ENCODE measurements at places on chromosomes 5 and 9.
A peak's percentile ranks its signal among the peaks of the same experiment; 100 is the strongest.

DNA sequence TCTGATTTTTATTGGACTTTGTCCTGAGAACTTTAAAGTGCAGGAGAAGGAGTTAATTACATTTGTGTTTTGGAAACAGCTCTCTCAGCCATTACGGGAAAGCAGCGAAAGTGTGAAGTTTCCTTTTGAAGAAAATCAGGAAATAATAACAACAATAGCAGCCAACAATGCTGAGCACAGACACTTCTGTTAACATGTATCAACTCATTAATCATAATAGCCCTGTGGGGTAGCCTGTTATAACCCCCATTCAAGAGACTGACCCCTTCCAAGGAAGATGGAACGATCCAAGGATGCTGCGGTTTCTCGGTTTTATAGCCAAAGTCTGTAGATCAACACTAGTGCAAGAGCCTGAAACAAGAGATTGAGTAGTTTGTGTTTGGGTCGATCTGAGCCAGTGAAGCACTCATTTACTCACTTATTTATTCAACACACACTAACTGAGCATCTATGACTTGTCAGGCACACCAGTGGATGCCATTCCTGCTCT lies 195.5 kb downstream of the DRD1 start:
- DNase-seq: no peak

- DNase-seq: no peak
Observed at GRCh38 chr5:154478752-154479159, 729 bp upstream of the HAND1 start.

DNA sequence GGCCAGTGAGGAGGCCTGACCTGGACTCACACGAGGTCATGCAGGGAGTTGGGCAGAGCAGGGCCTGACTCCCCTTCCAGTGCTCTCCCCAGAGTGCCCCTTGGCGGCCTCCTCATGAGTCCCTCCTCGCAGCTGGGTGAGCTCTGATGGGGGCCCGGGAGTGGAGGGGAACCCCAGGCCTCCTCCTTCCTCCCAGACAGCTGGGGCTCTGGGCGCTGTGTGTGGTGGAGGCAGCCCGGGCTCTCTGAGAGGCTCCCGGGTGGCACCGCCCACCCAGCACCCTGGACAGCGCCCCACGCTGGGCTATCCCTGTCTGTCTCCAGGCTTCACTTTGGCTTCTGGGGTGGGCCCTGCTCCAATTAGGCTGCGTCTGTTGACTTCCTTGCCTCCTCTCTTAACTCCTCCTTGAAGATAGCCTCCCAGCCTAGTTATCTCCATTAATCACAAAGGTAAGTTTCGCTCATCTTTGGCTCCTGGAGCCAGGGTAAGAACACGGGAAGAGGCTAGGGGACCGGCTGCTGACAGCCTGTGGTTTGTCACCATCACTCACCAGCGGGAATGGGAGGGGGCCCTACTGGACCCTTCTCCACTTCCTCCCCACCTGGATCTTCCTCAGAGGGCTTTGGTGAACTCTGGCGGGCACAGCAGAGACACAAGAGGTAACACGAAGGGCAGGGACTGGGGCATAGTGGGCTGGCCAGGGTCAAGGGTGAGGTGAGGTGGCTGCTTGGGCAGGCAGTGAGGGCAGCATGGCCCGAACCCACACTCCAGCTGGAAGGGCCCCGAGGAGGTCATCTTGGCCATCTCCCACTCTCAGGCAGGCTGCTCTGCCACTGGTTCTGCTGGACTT lies 13.1 kb downstream of the PSD2 start:
- peak; percentile 62 for DNase-seq

GRCh38 chr5:171966270-171966669 lies 40.2 kb downstream of the FBXW11 start:
- no peak for DNase-seq

- no peak for DNase-seq
Observed at GRCh38 chr9:94867842-94868312, 141.4 kb downstream of the AOPEP start.

GRCh38 chr5:117473165-117473564 lies 898.5 kb upstream of the SEMA6A start:
- no peak for DNase-seq

DNA sequence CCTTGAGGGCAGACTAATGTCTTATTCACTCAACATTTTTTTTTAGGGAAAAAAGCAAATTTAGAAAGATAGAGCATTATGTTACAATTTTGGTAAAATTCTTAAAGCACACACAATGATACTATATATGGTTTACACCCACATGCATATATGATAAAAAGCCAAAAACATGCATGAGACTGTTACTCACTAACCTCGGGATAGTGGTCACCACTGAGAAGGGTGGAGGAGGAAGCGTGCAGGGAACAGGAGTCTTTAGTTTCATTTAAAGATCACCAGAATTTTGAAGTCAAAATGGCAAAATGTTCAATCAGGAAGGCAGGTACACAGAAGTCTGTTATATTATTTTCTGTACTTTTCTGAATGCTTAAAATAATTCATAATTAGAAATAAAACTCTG lies 9.2 kb downstream of the ARL15 start:
- DNase-seq: no peak

- no peak for DNase-seq
Observed at GRCh38 chr5:179243333-179243732, 101.9 kb downstream of the ADAMTS2 start.

- no peak for DNase-seq
Observed at GRCh38 chr5:112419986-112420864, 1.1 kb upstream of the EPB41L4A start.

GRCh38 chr9:125284855-125285254 lies 23.2 kb downstream of the GAPVD1 start:
- DNase-seq: no peak

DNA sequence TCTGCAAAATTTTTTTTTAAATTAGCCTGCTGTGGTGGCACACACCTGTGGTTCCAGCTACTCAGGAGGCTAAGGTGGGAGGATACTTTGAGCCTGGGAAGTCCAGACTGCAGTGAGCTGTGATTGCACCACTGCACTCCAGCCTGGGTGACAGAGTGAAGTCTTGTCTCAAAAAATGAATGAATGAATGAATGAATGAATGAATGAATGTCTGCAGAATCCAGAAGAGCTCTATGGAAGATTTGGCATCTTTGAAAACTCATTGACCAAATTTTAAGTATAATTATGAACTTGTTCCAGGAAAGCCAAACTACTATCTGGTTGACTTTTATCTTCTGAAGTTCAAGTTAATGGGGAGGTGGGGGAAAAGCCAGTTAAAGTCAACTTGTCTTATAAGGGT lies 94.2 kb upstream of the ERBIN start:
- DNase-seq: no peak

- no peak for DNase-seq
Observed at GRCh38 chr5:154543380-154543779, 65.4 kb upstream of the HAND1 start.

DNA sequence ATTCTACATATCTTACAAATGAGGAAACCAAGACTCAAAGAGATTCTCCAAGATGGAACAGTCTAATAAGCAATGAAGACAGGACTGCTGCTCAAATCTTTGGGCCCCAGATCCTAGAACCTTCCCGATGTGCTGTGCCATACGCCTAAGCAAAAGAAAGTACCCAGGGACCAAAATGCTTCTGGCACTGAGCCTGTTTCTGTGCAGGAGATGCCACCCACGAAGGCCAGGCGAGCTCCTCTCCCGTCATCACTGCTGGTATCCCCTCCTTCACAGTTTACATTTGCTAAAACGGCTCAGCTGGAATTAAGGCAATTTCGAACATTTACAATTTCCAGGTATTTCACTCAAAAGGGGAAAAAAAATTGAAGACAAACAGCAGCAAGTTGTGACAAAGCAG lies 277.5 kb downstream of the DENND1A start:
- no peak for DNase-seq

GRCh38 chr5:148559461-148559860 lies 94.9 kb downstream of the HTR4 start:
- DNase-seq: no peak

DNA sequence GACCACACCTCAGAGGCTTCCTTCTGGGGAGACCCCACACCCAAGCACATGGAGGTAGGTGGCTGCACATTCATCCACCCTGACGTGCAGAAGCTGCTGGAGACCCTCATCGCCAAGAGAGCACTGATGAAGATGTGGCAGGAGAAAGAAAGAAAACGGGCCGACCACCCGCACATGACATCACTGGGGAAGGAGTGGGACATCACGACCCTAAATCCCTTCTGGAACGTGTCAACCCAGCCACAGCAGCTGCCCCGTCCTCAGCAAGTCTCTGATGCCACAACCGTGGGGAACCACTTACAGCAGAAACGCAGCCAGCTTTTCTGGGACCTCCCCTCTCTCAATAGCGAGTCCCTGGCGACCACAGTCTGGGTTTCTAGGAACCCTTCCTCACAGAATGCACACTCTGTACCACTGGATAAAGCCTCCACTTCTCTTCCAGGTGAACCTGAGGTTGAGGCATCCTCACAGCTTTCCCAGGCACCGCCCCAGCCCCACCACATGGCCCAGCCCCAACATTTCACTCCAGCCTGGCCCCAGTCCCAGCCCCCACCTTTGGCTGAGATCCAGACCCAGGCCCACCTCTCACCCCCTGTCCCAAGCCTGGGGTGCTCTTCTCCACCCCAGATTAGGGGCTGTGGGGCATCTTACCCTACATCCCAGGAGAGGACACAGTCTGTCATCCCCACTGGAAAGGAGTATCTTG lies 3.0 kb downstream of the SPATA31E1 start:
- no peak for DNase-seq

DNA sequence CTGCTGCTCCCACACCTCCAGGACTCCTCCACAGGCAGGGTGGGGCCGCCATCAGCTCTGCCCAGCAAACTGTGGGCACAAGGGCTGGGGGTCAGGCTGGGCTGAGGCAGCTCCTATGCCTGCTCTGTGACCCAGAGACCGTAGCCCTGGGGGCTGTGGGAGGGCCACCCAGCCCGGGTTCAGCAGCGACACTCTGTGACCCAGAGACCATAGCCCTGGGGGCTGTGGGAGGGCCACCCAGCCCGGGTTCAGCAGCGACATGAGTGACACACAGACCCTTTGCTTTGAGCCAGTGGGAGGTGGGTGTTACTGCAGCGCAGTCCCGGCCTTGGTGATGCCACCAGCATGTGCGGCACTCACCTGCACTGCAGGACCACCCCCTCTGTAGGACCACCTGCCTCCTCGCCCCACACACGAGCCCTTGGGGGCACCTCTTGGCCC lies 118.9 kb upstream of the LPCAT1 start:
- no peak for DNase-seq

- DNase-seq: no peak
Observed at GRCh38 chr9:89911721-89912604, 307.2 kb downstream of the GADD45G start.

DNA sequence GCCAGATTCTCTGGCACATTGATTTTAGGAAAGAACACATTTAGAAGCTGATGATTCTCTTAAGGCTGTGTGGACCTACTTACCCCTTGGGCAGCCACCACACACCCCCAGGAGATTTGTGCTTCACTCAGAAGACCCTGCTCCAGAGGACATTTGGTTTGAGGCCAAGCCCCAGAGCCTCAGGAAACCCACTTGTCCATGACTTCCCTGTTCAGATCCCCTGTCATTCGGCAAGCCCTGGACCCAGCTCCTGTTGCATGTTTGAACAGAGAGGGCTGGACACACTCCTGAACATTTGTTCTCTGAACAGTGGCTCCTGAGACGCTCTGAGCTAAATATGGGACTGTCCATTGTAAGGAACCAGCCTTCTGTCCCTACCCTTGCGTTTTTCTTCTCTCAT lies 82.1 kb downstream of the AMBP start:
- DNase-seq: no peak

- no peak for DNase-seq
Observed at GRCh38 chr5:179431221-179431824, 86.1 kb upstream of the ADAMTS2 start.

DNA sequence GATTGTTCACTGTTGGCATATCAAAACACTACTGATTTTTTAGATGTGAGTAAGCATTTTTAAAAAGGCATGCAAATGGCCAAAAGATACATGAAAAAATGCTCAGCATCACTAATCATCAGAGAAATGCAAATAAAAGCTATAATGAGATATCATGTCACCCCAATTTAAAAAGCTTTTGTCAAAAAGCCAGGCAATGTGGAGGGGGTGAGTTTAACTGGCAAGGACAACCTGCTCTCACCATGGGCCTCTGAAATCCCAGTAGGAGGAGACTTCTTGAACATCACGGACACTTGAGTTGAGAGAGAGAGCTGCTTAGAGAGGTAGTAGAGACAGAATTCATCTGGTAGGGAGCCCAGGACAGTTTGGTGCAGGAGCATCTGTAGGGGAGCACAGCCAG lies 347.1 kb upstream of the MPDZ start:
- DNase-seq: no peak

DNA sequence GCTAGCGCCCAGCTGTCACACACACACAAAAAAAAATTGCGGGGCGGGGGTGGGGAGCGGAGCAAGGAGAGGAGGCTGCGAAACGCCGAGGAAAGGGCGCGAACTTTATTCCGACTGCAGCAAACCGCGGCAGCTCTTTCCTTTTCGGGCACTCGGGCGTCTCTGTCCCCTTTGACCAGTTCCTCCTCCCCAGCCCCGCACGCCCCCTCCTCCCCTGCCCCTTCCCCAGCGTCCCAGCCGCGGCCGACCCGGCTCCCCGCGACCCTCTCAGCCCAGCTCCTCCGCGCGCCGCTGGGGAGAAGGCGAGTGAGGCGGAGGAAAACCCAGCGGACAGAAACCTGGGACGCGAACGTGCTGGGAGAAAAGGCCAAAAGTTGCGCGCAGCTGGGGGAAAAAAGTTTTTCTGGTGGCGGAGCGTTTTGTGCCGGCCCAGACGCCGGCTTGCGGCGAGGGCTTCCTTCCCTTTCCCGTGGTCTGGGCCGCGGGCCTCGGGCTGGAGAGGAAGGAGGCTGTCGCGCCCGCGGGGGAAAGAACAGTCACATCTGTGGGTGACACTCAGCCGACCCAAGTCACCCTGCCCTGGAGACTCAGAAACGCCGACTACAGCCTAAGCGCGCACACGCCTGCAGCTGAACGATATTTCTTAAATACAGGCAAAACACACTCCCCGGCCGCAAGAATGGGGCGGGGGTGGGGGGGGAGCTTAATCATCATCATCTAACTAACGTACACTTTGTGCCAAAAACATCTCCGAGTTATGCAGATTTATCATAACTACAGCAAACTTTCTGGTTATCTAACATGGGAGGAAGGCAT lies 1.1 kb upstream of the BNC2 start:
- DNase-seq: no peak

DNA sequence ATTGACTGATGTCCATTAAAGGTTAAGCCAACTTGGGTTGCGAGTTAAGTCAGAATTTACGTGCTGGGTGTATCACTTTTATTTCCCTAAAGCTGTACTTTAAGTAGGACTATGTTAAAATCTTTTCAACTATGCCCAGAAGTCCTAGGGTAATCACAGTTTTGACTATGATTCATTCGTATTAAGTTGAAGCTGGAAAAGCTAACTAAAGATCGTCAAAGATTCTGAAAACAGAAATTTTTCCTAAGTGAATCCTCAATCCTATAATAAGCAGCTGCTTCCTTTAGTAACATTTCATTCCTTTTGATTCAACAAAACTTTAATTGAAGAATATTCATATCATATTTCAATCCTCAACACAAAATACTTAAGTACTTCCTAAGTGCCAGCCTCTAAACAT lies 460.4 kb downstream of the ACTL7B start:
- no peak for DNase-seq
